ENCODE measurements at places on chromosomes 5 and 9.

DNA sequence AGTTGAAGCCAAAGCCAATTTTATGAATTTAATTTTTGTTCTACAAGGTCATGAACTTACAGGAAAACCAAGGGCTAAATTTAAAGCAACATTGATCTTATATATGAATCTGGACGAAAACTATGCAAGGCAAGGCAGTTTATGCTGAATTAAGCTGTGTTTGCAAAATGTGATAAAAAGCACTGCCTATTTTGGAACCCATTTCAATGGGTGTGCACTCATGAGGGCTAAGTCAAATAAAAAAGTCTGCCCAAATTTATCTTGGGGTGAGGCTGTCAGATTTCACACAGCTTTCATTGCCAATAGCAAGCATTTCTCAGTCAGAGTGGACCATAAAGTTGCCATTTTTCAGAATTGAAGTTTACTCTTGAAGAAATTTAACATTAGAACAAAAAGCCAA, 199.9 kb downstream of the LURAP1L start:
- no peak for DNase-seq

GRCh38 chr9:99905833-99906402, 536 bp upstream of the STX17 start:
- DNase-seq: no peak

- DNase-seq: no peak
Observed at GRCh38 chr9:2066312-2067273, 51.4 kb downstream of the SMARCA2 start.

- DNase-seq: no peak
Observed at GRCh38 chr9:36597412-36598178, 24.9 kb downstream of the MELK start.

DNA sequence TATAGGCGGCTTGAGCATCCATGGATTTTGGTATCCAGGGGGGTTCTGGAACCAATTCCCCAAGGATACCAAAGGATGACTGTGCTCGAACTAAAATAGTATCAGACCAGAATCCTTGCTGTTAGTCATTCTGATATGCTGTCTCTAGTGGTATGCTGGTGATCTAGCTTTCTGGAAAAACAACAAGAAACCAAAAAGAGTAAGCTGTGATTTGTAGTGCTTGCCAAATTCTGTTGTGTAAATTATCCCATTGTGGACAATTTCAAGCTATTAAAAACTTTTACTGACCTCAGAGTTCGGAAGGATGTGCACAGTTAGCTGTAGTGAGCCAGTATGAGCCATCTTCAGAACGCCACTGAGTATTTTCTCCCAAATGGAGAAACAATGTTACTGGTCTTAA, 99.0 kb upstream of the FBN2 start:
- no peak for DNase-seq

GRCh38 chr5:141646026-141646425, 5.2 kb downstream of the FCHSD1 start:
- no peak for DNase-seq

DNA sequence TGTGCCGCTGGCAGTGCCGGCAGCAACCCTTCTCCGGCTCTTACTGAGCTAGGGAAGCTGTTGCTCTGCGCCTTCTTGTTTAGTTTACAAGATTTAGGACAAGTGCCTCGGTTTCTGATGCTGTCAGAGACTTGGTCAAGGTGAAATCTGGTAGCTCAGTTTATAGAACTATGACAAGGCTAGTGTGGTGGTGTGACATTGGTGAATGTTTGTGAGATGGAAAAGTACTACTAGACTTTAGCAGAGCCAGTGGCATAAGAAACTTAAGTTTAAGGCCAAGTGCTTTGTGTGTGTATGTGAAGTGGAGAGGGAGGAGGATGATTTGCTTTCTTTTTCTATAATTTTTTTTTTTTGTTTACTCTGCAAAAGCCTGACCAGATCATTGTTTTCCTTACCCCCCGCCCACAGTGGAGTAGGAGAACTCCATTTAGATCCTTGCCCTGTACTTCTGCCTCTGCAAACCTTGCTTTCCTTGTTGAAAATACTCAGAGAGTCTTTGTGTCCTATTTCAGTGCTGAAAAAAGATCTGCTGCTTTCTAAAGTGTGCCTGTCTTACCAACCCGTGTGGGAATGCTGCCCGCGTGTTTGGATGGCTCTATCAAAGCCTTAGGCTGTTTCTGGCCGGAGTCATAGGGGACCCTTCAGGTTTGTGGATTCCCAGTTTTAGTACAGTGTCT, 75.9 kb downstream of the TRIO start:
- DNase-seq: no peak

DNA sequence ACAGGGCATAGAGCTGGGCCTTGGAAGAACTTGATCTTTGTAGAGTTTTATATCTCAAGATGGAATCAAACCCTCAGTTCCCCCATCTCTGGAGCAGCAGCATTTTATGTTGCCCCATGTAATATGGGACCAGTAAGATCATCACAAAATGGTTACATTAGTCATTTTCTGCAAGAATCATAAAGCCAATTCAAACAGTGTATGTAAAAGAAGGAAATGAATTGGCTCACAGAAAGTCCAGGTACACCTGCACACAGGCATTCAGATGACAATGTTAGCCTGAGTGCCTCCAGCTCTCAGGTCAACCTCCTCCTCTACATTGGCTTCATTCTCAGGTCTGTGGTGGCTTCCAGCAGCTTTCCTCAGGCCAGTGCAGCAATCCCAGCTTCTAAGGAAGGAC, 35.1 kb downstream of the CYFIP2 start:
- no peak for DNase-seq

- no peak for DNase-seq
Observed at GRCh38 chr9:116837018-116837989, 150.2 kb downstream of the TRIM32 start.

- DNase-seq: no peak
Observed at GRCh38 chr5:180133551-180133950, 62.0 kb upstream of the RNF130 start.

DNA sequence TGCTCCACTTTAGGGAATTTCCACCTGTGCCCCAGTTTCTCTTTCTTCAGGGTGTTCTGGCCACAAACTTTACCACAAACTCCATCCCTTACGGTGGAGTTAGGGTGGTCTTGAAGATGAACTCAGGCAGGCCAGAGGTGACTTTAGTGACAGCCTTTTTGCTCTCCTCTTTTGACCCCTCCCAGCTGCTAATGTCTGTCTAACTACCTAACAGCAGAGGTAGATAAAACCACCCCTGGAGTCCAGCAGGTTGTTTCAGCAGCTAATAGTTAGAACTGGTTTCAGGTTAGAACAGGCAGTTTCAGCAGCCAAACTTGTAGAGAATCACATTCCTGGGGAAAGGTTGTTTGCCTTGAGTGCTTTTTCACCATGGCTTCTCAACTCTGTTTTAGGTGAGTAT, 971.3 kb upstream of the CDH18 start:
- no peak for DNase-seq

DNA sequence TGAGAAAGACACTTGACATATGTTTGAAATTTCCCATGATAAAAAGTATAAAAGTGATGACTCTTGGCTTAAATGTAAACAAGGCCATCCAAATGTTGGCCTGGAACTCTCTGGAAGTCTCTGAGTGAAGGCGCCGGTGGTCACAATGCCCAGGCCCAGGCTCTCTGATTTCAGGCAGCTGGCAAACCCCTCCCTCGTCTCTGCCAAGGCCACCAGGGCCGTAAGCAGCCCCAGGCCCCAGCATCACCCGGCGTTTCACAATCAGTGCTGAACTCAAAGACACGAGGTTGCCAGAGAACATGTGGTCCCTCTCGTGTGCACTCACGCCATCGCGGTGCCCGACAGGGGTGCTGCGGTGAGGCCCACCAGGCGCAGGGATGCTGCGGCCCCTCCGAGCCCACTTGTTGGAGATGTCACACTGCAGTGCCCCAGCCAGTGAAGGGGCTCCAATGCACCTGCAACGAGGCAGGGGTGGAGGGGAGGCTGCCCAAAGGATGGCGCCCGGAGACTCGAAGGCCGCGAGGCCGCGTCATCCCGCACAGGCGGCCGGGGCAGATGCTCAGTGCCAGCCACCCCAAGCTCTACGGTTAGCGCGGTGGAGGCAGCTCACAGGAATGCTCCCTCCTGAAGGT, 15.0 kb downstream of the LPCAT1 start:
- no peak for DNase-seq

DNA sequence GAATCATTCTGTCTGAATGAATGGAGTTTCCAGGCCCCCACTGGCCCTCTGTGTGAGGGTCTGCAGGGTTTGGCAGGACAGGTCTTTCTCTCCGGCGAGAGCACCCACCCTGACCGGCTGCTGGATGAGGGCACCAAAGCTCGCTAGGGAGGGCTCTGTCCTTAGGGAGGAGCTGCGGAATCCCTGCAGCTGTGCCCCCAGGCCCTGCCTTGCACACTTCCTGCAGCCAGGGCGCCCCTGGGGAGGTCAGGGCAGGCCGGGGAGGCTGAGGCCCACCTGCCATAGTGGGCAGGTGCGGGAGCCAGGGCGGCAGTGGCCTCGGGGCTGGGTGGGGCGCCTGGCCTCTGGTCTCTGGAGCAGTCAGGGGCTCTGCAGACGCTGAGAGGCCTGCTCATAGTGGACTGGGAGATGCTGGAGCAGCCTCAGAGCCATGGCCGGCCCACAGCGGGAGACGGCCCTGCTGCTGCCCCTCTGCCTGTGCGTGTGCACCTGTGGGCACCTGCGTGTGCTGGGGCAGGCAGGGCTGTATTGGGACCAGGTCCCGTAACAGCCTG, 36.1 kb downstream of the EXOC3 start:
- DNase-seq: no peak

DNA sequence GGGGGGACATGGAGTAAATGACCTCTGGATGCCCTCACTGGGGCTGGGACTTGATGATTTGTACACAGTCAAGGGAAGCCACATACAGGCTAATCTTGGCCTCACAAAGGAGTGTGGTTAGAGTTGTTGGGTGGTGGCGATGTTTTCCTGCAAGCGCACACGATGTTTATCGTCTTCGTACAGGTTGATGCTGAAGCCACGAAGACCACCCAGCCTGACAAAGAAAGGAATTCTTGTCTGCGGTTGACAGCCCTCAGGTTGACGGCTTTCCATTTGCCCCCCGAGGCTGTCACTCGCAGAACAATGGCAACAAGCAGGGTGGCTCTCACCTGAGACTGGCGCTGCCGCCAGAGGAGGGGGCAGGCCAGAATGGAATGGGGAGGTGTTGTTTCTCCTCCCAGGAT, 14.1 kb upstream of the XPA start:
- DNase-seq: no peak

GRCh38 chr9:107827304-107827703, 337.7 kb upstream of the KLF4 start:
- no peak for DNase-seq

DNA sequence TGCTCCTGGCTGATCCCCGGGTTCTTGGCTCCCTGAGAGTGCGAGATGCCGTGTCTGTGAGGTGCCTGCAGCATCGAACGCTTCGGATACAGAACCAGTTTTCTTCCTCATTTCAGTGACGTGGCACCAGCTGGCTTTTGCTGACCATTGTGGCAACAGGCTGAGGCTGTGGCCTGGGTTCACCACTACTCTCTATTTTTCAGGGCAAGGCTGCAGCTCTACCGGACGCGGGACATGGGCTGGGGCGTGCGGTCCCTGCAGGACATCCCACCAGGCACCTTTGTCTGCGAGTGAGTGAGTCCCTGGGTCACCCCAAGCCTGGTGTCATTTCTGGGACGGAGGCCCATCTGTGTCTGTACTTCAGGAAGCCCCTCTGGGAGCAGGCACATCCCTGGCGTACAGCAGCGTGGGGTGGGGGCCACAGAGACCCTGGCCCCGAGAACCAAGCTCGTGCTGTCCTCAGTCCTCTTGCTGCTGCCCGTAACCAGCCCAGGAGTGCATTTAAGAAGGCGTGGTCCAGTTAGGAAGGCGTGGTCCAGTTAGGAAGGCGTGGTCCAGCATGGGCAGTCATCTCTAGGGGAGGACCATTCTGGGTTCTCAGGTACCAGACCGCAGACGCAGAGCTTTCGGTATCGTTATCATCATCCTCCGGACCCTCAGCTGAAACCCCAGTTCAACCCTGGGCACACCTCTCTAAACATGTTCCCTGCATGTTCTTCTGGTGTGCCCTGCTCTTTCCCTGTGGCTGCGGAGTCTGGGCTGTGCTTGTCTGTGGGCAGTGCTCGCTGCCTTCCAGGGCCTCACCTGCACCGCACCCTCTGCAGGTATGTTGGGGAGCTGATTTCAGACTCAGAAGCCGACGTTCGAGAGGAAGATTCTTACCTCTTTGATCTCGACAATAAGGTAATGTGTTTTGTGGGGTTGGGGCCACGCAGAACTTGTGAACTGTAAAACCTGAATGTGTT, 60.1 kb upstream of the CACNA1B start:
- DNase-seq: no peak

GRCh38 chr5:180105827-180106312, 34.3 kb upstream of the RNF130 start:
- no peak for DNase-seq

DNA sequence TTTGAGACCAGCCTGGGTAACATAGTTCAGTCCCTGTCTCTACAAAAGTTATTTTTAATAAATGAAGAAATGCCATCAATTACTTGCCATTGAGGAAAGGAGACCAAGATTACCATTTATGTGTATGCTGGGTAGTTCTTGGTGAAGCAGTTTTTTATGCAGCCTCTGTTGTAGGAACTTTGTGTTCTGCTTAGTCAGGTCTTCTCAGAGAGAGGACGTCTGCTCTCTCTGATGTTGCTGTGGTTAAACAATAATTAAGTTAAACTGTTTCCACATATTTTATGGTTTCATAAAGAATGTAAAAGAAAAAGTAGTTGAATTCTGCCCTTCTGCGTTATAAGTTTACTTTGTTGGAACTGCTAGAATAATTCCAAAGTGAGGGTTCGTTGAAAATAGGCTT, 210.5 kb downstream of the KDM4C start:
- DNase-seq: no peak

DNA sequence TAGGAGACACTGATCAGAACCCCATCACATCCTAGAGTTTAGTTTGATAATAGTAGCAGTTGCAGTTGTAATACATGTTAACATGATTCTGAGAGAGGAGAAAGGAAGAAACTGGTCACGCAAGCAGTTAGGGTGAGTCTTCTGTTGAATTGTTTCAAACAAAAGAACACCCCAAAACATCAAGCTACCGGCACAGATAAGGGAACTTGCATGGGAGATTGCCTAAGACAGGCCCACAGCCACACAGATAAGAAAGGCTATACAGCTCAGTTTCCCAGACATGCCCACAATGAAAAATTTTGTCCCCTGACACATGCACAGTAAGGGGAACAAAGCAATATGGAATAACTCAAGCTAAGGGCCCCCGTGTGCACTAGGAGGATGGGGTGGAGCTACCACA, 15.9 kb downstream of the HSPB3 start:
- DNase-seq: no peak

GRCh38 chr5:3075309-3075708, 323.8 kb upstream of the IRX2 start:
- no peak for DNase-seq
